ENCODE measurements at places on chromosomes 3 and 15.

- DNase-seq: no peak
Measured at GRCh38 chr3:17583530-17583929, 158.9 kb downstream of the TBC1D5 start.

GRCh38 chr15:48896869-48897814, 19.2 kb downstream of the EID1 start:
- DNase-seq: no peak

DNA sequence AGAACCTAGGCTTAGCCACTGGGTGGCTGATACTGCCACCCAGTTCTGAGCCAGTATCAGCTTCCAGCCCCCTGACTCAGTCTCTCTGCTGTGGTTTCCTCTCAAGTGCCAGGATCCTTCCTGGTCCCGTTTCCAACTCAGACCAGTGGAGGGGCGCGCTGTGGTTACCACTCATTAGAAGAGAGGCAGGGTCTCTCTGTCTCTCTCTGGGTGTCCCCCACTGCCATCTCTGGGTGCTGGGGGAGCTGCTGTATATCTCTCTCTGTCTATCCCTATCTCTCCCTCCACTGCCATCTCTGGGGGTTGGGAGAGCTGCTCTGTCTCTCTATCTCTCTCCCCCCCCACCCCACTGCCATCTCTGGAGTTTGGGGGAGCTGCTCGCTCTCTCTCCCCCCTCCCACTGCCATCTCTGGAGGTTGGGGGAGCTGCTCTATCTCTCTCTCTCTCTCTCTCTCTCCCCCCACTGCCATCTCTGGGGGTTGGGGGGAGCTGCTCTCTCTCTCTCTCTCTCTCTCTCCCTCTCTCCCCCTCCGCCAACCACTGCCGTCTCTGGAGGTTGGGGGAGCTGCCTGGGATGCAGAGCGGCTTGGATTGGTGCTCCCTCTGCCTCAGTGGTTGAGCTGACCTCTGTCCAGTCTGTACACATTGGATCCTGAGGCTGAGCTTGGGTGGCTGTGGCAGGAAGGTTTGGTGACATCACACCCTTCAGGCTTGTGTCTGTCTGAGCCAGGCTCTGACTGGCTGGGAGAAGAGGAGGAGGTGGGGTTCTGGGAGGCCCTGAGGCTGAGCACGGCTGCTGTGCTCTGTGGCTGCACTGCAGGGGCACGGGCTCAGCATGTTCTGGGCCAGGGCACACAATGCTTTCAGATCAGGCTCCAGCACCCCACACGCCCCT, 98.9 kb downstream of the APBA2 start:
- DNase-seq: no peak

DNA sequence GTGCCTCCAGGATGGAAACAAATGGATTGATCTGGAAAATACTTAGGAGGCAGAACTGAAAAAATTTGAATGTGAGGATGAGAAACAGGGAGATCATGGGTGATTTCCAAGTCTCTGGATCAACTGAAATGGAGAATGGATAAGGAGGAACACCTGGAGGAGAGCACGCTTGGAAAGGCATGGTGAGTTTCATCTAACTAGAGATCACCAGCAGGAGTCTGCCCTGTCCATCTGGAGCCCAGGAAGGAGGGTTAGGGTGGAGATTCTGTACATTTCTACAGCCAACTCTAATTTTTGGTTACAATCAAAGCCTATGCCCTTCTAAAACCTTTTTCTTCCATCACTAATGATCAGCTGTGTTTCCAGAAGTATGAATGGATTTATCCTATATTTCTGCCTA, 995.9 kb upstream of the CFAP20DC start:
- DNase-seq: no peak

DNA sequence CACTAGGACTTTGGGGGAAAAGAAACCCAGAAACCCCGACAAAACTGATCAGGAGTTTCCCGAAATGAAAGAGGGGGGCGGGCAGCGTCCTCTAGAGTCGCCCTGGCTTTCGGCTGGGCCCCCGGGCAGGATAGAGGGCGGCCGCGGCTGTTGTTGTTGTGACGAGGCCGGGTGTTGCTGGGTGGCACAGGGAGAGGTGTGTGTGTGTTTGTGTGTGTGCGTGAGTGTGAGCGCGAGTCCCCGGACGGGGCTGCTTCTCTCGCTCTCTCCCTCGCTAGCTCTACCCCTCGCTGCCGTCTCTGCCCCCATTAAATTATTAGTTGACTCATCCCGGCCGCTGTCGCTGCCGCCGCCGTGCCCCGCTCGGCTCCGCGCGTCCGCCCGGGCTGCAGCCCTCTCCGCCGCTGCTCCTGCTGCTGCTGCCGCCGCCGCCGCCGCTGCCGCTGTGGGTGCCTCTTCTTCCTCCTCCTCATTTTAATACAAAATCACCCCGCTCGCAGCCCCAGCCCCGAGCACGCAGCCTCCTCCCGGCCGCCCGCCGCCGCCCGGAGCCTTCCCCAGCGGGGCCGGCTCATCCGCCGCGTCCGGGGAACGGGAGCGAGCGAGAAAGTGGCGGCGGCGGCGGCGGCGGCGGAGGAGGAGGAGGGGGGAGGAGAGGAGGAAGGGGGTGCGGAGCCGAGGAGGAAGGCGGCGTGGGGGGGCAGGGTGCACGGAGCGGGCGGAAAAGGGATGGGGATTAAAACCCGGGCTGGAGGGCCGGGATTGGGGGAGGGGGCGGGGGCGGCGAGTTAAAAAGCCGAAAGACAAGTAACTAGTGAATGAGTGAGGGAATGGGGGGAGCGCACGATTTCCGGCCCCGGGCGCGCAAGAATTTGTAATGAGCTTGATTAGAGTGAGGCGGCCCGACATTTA, at the start of gene SATB1:
TSS of gene SATB1 (minus strand) at position 611 of the 912 bp plus-strand sequence. CDS start 4,372 bp downstream, outside the sequence.
- DNase-seq: peak; percentile 63

DNA sequence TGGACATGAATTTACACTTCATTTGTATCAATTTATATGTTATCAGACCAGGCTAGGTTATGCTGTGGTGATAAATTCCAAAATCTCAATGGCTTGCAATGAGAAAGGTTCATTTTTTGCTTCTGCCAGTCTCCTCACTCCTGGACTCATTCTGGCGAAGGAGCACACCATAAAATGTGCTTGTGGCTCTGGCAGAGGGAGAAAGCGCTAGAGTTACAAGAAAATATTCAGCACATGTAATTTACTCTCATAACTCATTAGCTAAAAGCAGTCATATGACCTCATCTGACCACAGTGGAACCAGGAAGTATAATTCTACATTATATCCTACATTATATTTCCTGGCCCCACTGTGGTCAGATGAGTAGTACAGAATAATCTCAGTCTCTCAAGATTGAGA, 193.8 kb downstream of the BCHE start:
- DNase-seq: no peak
